ENCODE measurements at places on chromosomes 2 and 18. TPM values are rescaled to one million over a fixed set of nuclear protein-coding genes. Genes with fewer than 3 reads are reported as not detected.

DNA sequence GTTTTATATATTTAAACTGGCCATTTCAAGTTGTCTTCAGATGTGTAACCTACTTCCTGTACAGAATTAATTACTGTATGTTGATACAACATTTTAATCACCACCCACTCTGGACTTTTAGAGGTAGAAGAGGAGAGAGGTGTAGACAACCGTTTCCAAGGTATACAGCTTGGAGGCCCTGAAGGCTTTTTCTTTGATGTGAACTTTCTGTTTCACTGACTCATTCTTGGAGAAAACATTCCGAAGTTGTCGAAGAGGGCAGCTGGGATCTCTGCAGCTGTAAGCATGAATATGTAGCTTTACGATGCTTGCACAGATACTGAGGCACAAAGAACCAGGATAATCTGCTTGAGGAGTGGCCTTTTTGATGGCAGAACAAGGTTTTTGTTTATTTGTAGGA, 137.0 kb downstream of the NCKAP5 start:
- H3K36me3 ChIP-seq = no peaks in the 10 kb centered on the region
- no peak overlapping the region for H3K27ac ChIP-seq
- peaks cover 18% of the 10 kb centered on the region for H3K4me1 ChIP-seq
- DNase-seq = no peak
- no peaks in the 10 kb centered on the region for H3K27me3 ChIP-seq

UGT1A7 gene
- total RNA-seq = not detected

KLHL41 gene
- 0.11 TPM for total RNA-seq

AMER3 gene
- total RNA-seq = not detected

FZD7 gene
- total RNA-seq = 56.4 TPM

Data from GM23248 (cell line).